Bronchial epithelial cell (primary cell): ENCODE measurements at places on chromosomes 12 and 14.

DNA sequence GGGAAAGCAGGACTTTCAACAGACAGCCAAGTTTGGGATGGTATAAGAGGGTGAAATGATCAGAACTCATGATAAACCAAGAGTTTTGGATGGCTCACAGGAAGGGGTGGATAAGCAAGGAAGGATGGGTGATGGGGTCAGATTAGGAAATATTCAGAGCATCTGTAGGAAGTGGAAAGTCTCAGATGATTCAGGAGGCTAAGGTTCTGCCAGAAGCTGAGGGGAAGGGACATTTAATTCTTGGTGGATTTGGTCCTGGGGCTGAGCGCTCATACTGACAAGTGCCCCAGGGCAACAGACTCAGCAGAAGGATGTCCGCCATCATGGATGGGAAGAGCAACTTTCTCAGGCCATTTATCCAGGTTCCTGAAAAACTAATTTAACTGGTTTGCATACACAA, 28.4 kb upstream of the BDKRB2 start:
- no peak for DNase-seq

DNA sequence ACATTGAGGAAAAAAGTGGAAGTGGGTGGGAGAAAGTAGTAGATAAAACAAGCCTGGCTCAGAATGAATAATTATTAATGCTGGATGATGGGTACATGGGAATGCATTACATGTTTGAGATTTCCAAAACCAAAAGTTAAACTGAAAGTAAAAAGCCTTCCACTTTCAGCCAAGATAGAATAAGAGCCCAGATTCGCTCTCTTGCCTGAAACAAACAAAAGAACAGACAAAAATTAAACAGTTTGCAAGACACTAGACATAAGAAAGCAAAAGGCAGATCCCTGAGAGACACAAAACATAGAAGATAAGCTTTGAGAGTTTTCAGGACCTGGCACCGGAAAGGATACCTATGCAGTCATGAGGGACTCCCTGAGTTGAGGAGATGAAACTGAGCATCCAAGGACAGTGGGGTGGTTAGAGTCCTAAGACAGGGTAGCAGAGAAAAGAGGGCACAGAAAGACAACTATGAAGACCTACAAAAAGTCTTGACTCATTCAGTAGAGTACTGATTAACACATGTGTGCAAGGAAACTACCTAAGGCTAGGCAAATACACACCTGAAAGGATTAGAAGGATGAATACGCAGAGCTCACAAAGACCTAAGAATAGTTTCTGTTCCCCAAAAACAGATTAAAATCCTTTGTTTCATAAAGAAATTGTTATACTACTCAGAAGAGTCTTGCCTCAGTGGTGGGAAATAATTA, 54.1 kb downstream of the CEP83 start:
- no peak for DNase-seq

GRCh38 chr14:50318031-50318626, 6.0 kb downstream of the DMAC2L start:
- peak; percentile 47 for DNase-seq

DNA sequence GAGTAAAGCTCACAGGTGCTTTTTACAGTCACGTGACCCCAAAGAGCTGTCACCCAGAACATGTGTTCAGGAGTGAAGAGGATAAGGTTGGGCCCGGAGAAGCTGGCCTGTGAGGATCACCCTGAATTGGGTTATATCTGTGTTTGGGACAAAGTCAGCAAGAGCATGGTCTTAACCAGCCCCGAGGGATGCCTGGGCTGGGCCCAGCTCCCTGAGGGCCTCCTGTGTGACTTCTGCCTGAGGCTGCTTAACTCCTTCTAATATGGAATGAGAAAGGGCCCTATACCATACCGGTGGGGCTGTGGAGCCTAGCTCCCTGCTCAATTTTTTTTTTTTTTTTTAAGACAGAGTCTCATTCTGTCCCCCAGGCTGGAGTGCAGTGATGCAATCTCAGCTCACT, 2.5 kb downstream of the CDCA4 start:
- no peak for DNase-seq

- DNase-seq: no peak
These were observed 40.4 kb upstream of the GZMB start for GRCh38 chr14:24674204-24674970.

- peak; percentile 17 for DNase-seq
These were observed 7.6 kb downstream of the CDCA4 start for GRCh38 chr14:105013150-105013785.

DNA sequence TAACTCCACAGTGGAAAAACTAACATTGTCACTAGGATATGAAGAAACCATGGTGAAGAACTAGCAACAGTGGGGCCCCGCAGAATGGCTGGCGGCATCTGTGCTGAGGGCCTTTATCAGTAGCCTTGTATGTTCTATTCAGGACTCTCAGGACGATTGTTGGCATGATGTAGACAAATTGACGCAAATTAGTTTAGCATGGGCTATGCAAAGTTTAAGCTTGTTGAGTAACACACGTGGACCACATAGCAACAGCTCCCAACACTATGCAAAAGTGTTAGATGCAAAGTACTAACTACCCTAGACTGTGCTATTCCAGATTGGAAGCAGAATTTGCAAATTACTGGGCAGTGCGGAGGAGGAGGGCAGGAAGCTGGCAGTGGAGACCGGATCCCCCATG, 38.2 kb upstream of the TMEM263 start:
- DNase-seq: no peak

DNA sequence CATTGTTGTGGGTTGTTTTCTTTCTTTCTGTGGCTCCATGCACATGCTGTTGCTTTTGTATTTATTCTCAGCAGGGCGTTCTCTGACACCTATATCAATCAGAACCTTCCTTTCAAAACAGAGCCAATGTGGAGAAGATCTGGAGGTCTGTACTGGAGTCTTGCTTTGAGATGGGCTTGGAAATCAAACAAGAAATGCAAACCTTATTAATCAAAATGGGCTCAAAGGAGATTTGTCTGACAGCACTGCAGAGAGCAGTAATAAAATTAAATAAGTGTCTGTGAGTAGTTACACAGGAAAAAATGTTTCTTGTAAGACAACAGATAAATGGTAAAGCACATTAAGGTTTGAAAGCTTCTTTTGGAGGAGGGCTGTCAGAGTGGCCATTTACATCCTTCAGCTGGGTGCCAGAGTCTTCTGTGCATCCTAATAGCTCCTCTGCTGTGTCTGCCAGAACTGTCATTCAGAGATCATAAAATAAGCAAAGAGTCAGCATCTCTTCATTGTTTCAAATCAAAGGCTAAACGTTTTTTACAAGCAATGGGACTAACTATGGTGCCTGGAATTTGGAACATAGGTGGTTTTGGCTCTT, 414.3 kb downstream of the NAV3 start:
- no peak for DNase-seq

DNA sequence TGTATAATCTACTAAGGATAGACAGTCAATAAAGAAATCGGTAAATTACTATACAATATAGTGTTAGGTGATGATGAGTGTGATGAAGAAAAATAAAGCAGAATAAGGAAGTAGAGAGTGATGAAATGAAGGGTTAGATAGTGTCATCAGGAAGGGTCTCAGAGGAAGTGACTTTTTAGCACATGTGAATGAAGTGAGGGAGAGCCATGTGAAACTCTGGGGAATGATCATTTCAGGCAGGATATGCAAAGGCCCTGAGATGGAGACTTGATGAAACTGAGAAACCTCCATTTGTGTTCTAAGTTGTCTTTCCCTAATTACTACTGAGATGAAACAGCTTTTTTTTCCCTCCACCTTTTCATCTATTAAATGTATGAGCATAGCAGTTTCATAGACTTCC, 19.4 kb upstream of the GNPTAB start:
- DNase-seq: no peak

GRCh38 chr14:49446801-49447200, 139.4 kb downstream of the RPS29 start:
- no peak for DNase-seq

GRCh38 chr12:60266381-60266852, 670.6 kb downstream of the SLC16A7 start:
- peak; percentile 95 for DNase-seq

GRCh38 chr12:59087077-59087673, 166.9 kb upstream of the LRIG3 start:
- DNase-seq: no peak

DNA sequence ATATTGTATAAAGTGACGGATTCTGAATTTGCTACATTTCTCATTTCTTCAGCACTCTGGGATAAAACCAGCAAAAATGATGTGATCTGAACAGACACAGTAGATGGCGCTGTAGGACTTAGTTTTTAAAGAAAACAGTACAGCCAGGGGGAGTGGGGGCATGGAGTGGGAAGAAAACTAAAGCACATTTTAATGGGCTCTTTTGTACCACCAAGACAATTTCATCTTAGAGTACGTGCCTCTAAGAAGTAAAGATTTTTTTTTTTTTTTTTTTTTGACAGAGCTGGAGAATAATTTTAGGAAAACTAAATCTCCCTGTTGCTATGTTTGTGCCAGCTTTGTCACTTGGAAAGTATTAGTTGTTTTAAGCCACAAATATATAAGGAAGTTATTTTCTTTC, 124.4 kb downstream of the RAD51B start:
- DNase-seq: peak; percentile 69

DNA sequence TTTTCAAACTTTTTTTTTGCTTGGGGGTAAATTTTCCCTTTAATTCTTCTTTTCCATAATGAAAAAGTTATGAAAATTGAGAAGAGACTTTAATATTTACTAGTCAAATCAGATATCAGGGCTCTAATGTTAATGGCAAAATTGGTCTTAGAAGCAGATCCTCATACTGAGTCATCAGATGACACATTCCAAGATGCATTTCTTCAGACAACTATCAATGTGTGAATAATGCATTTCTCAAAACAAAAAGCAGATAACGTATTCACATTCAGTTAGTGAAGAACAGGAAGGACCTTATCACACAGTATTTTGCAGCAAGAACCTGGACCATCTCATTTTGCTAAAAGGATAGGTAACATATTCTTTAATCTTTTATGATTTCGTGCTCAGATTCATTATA, 130.7 kb downstream of the GPHN start:
- peak; percentile 87 for DNase-seq

DNA sequence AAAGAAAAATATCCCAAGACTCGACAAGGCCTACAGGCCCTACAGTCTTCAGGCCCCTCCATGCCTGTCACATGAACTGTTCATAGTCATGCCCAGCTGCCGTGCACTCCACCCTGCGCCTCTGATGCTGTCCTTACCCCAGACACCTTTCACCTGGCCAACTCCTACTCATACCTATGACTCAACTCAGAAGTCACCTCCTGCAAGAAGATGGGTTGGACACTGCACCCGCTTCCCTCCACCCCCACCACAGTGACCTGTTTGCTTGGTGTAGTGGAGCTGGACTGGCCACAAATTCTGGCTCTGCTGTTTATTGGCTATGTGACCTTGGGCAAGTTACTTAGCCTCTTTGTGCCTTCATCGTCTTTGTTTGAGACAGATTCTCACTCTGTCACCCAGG, 56.2 kb downstream of the PHETA1 start:
- DNase-seq: peak; percentile 20

DNA sequence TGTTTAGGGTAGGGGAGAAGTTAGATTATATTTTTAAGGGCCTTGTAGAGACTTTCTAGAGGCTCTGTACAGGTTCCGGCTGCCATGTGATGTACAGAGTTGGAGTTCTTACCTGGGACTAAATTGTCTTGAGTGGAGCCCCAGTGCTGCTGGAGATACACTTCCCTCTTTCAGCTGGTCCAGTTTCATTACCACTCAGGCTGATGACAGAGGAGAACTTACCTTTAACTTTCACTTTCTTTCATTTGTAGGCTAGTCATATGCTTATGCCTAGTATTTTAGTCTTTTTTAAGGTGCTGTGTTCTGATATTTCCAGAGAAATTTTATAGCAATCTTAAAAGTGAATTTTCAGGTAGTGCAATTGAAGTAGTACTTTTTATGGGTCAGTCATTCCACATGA, 117.3 kb downstream of the ERC1 start:
- DNase-seq: no peak

DNA sequence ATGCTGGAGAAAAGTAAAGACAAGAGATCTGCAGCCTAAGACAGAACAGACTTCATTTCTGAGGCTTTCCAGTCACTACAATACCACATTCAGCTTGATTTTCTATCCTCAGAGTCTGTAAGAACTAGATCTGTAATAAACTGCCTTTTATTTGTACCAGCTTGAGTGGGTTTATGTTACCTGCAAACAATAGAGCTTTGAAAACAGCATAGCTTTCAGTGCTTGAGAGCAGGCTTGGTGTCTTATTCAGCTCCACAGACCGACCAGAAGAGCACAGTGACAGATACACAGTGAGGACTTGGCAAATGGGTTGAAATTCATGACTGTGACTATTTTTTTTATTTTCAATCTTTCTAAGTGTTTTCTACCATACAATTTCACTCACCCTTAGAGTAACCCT, 207.8 kb upstream of the OTX2 start:
- DNase-seq: no peak

GRCh38 chr14:60723116-60723906, 840 bp downstream of the SIX4 start:
- DNase-seq: peak; percentile 33

GRCh38 chr14:104855532-104856090, 9.5 kb upstream of the CEP170B start:
- DNase-seq: no peak
